Foreskin keratinocyte (primary cell): ENCODE measurements at places on chromosomes 12 and 14. TPM values are rescaled to one million over a fixed set of nuclear protein-coding genes. Genes with fewer than 3 reads are reported as not detected.

PLEKHH1 gene
- 3.5 and 3.8 TPM in 2 replicates for total RNA-seq

KRT6A gene
- 5,507 and 5,589 TPM in 2 replicates for total RNA-seq

DNAJC22 gene
- 0.04 TPM in 1 of 2 replicates, not detected in the other for total RNA-seq

KRT74 gene
- not detected in 2 replicates for total RNA-seq

FRMD6 gene
- 142 and 182 TPM in 2 replicates for total RNA-seq

CEBPE gene
- total RNA-seq: not detected in 2 replicates

PLEKHG3 gene
- 84.7 and 99.7 TPM in 2 replicates for total RNA-seq

ANO4 gene
- 16.6 and 48.9 TPM in 2 replicates for total RNA-seq

SLC2A14 gene
- total RNA-seq: 0.28 and 0.31 TPM in 2 replicates

KRT82 gene
- not detected in 2 replicates for total RNA-seq

SERPINA9 gene
- total RNA-seq: not detected in 2 replicates

SNRPF gene
- total RNA-seq: 38.9 and 59.6 TPM in 2 replicates

CLEC6A gene
- total RNA-seq: not detected in 2 replicates

SDS gene
- total RNA-seq: not detected in 2 replicates

CEP170B gene
- 35.1 and 37.3 TPM in 2 replicates for total RNA-seq

IFI27 gene
- total RNA-seq: 315 and 774 TPM in 2 replicates

A2ML1 gene
- 14.6 and 29.4 TPM in 2 replicates for total RNA-seq

GLI1 gene
- 2.8 and 3.8 TPM in 2 replicates for total RNA-seq

RD3L gene
- not detected in 2 replicates for total RNA-seq

GPR135 gene
- total RNA-seq: 0.60 and 0.99 TPM in 2 replicates

HOXC10 gene
- 19.6 and 23.0 TPM in 2 replicates for total RNA-seq

SOAT2 gene
- total RNA-seq: not detected in 2 replicates

AGAP2 gene
- 0.35 and 0.82 TPM in 2 replicates for total RNA-seq

FIGNL2 gene
- 0.03 TPM in 1 of 2 replicates, not detected in the other for total RNA-seq

RAPGEF3 gene
- 7.7 and 8.1 TPM in 2 replicates for total RNA-seq

FAM181A gene
- not detected in 2 replicates for total RNA-seq

SPPL3 gene
- total RNA-seq: 21.4 and 23.1 TPM in 2 replicates

KMT2D gene
- 28.0 and 30.8 TPM in 2 replicates for total RNA-seq

KRT72 gene
- not detected in 2 replicates for total RNA-seq

HCAR1 gene
- 0.10 TPM in 1 of 2 replicates, not detected in the other for total RNA-seq

MYL2 gene
- not detected in 2 replicates for total RNA-seq

PLEKHD1 gene
- total RNA-seq: not detected in 2 replicates

TDG gene
- 21.7 and 22.3 TPM in 2 replicates for total RNA-seq
